ENCODE measurements at places on chromosomes 1 and 21.

GRCh38 chr1:211328866-211329475, 2.3 kb downstream of the TRAF5 start:
- no peak for DNase-seq

- DNase-seq: no peak
These were observed 132.5 kb upstream of the FGGY start for GRCh38 chr1:59164371-59164770.

- DNase-seq: no peak
These were observed 191.4 kb downstream of the TM2D1 start for GRCh38 chr1:61533546-61533945.

DNA sequence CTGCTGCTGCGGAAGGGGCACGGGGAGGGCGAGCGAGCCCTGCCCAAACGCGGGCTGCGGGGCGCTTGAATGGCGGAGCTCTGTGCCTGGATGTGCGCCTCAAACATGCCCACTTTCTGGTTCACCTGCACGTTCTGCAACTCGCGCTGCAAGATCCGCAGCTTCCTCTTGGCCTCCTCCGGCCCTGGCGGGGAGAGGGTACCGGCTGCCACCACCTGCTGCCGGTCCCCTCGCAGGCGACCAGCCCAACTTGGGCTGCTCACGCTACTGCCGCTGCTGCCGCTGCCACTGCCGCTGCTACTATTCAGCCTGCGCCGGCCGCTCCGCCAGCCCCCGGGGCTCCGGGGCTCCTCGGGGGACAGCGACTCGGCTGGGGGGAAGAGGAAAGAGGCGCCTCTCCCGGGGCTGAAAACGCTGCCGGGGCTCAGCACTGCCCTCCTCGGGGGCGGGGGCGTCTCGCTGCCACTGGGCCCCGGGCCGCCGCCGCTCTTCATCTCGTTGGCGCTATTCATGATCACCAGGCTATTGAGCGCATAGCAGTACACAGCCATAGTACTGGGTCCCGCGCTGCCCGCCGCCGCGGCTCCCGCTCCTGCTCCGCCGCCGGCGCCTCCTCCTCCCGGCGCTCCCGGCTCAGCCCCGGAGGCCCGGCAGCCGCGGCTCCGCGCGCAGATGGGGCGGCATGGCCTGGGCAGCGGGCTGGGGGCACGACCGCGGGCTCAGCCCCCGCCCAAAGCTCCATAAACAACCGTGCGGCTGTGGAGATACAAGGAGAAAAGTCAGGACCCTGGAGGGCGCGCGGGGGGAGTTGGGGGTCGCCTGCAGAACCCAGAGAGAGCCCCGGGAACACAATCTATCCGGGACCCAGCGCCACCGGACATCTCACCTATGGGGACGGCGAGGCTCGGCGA, 1.9 kb downstream of the ITPKB start:
- peak; percentile 41 for DNase-seq

Data from effector CD4-positive, alpha-beta T cell (primary cell).